ENCODE measurements at places on chromosomes 7 and 10.

DNA sequence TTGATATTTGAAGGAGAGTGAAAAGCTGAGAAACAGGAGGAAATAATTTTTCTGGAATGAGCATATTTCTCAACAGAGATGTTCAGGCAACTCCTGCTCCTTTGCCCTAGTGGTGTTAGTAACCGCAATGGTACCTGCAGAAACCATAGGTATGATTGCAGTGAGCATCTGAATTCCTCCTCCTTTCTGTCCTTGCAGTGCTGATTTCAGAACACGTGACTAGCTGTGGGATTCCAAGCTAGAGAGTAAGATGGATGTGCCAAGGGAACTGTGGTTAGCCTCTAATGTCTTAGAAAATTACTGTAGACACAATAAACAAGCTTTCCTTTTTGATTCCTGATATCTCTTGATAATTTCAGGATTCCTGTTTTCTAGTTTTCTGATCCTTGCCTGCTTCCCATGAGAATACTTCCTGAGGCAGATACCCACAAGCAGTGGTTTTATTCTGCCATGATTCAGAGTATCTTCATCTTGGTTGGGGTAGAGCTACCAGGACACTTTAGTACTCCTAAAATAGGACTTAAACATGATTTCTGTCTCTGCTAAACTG lies 27.5 kb downstream of the LRGUK start:
- peak; percentile 59 for DNase-seq

- DNase-seq, result no peak
These were observed 589 bp upstream of the RAPGEF5 start for GRCh38 chr7:22357311-22358175.

DNA sequence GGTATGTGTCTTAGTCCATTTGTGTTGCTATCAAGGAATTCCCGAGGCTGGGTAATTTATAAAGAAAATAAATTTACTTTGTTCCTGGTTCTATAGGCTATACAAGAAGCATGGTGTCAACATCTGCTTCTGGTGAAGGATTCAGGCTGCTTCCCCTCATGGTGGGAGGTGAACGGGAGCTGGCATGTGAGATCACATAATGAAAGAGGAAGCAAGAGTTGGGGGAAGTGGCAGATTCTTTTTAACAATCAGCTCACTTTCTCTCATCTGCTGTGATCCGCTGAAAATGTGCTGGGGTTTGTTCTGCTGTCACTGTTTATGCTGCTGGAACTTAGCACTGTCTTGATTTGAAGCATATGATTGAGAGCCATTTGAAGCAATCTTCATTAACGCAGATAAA lies 730.0 kb upstream of the SORCS1 start:
- no peak for DNase-seq

DNA sequence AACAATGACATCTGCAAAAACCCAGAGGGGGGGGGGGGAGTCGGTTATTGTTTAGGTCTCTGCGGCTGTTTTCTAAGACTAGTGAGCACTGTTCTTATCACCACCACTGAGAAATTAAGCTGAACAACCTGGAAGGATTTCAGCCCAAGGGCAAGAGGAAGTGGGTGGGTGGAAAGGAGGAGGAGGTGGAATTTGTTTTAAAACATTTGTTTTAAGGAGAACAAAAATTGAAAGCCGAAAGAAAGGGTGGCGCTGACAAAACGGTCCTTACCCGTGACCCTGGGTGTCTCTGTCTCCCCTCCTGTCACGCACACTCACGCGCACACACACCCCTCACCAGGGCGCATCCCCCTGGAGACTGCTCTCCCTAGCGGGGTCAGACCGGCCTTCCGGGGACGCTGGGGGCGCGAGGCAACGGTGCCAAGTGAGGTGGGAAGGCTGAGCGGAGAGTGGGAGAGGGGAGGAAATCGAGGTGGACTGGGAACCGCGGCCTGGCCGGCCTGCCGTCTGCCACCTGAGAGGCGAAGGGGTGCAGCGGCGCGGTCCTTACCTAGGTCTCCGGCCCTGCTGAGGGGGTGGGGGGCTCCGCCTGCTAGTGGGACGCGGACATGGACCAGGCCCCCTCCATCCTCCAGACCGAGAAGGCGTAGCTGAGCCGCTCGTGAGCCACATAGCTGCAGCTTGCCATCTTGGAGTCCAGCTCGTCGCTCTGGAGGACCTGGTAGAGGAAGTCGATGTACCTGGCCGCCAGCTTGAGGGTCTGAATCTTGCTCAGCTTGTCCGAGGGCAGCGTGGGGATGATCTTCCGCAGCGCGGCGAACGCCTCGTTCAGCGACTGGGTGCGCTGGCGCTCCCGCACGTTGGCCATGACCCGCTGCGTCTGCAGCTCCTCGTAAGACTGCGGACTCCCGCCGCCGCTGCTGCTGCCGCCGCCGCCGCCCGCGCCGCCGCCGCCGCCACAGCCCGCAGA lies 1.0 kb downstream of the TWIST1 start:
- peak; percentile 59 for DNase-seq

- DNase-seq, result peak; percentile 68
These were observed 72.6 kb downstream of the JAZF1 start for GRCh38 chr7:28107960-28108359.

DNA sequence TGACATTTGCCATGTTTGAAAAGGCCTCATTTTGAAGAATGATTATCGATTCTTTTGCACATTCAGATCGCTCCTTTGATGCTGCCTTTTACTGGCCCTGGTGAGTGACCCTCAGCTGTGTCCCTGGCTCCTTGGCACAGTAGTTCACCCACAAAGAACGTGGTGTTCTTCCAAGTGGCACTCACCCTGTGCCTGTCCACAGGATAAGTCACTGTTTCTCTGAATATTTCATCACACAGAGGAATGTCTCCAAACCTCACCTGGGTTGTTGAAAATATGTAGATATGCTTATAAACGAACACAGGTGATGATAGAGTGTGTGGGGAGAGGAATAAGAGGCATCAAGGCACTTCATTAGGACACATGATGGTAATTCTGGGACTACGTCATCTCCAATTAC lies 810.7 kb downstream of the CCSER2 start:
- DNase-seq, result no peak

DNA sequence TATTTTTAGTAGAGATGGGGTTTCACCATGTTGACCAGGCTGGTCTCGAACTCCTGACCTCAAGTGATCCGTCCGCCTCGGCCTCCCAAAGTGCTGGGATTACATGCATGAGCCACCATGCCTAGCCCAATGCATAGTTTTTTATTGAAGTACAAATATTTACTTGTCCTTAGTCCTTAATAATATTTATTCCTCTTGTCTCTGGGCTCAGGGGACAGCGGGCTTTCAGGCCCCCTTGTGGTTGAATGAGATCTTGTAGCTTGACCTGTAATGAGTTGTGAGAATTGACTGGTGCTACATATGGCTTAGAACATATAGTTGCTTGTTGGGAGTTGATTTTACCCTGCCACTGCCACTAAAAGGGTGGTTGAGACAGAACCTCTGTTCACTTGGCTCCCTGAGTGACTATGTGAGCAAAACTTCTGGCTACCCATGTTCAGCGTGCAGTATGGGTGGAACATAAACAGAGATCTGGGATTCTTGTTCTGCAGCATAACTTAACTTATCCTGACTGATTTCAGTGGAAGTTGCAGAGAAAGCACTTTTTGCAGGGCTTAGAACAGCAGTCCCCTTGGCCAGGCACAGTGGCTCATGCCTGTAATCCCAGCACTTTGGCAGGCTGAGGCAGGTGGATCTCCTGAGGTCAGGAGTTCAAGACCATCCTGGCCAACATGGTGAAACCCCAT lies 14.9 kb downstream of the CCL26 start:
- DNase-seq, result no peak

DNA sequence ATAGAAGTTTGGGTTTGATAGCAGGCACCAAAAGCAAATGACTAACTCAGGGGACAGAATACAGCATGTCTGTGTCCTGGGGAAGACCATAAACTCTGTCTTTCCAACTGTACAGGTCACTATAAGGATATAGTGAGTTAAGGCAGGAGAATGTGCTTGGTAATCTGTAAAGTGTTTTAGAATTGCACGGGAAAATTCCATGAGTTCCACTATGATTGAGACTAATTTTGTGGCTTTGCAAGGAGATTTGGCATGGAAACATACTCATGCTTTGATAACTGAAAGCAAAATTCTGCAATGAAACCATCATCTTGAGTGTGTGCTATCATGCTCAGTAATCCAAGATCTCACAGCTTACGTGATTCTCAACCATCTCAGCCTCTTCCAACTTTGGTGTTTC lies 152.6 kb downstream of the PKD1L1 start:
- DNase-seq, result peak; percentile 54

DNA sequence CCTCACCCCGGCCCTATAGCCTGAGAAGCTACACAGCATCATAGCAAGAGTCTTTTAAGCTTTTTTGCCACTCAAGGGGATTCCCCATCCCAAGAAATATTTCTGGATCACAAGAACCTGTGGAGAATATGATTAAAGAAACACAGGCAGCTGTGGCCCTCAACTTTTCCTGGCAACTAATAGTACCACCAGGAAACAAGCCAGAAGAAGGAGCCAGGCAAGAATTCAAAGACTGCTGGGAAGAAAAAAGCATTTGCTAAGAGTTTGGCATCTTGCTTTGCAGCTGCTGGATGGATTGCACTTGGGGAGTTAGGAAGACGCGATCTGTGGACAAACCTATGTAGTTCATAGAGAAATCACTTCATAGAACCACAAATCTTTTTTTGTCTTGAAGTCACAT lies 437.8 kb downstream of the PLXDC2 start:
- peak; percentile 73 for DNase-seq

GRCh38 chr10:5582736-5583135 lies 58.0 kb downstream of the CALML3 start:
- DNase-seq, result no peak

- no peak for DNase-seq
These were observed 4.5 kb upstream of the CPVL start for GRCh38 chr7:29150856-29151255.

DNA sequence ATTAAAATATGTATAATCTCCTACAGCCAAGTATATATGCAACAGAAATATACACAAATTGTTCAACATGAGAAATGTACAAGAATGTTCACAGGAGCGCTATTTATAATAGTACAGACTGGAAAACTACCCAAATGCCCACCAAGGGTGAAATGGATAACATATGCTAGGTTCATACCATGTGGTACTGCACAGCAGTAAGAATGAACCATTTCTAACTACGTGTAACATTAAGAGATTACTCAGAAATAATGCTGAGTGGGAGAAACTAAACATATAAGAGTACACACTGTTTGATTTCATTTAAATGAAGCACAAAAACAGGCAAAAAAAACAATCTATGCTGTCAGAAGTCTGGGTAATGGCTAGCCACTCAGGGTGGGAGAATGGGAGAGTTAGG lies 45.8 kb downstream of the RNLS start:
- DNase-seq, result no peak

- DNase-seq, result no peak
These were observed 127.2 kb upstream of the PPP2R2D start for GRCh38 chr10:131773370-131774343.

DNA sequence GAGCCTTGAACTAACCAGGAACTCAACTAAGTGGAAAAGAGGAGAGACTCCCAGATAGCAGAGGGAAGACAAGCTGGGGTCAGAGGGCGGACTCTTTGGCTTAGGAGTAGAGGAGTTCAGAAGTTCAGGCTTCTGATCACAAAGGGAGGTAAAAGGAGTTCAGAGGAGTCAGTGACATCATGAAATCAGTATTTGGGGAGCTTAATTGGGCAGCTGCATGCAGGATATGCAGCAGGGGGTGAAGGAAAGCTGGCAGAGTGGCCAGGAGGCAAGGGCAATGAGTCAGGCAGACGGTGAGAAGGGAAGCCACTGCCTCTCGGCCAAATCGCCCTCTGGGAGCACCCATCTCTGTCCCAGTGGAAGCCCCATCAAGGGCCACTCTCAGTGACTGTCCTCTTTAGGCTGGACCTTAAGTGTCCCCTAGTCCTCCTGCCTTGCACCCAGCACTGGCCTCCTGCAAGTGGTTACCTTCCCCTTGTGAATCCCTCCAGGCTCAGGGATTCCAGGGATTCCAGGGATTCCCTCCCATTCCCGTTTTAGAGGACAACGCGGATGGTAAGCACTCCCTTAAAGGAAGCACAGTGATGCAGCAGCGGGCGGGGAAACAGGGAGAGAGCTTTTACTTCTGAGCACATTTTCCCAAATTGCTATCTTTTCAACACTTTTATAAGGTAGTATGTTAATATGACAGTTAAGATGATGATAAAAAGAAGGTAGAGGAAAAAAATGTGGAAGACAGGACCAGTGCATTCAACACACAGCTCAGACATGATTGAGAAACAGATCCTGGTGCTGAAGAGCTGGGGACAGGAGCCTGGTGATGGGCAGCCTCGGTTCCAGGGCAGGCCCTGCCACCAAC lies 72.6 kb downstream of the KCNMA1 start:
- DNase-seq, result peak; percentile 89

GRCh38 chr7:151299940-151300645 lies 41.5 kb upstream of the NUB1 start:
- no peak for DNase-seq

DNA sequence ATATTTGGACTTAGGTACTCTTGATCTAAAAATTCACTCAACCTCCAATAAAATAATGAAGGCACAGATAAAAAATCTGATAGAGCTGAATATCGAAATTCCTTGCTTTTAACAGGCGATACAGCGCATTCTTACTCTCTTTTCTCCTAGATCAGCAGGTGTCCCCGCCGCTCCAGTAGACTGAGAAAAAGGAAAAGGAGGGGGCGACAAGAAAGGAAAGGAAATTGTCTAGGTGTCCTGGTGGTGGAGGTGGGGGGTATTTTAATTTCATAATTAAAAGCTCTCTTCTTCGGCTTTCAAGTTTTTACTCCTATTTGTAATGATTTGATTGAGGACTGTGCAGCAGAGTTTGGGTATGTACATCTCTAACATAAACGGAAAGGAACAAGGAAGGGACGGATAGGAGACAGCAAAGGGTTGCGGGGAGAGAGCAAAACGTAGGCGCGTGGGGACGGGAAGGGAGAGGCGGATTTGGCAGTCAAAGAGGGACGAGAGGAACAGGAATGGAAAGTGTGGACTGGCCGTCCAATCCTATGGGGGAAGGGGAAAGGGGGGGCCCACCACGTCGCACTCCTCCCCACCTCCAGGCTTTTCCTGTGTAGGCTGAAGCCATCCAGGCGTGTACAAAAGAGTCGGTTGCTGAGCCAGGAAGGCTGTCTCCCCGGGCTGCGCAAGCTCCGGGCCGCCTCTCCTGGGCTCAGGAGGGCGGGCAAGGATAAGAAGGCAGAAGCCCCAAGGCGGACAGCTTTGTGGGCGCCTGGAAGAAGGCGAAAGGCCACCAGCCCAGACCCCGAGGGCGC lies 875 bp upstream of the HECTD2 start:
- DNase-seq, result peak; percentile 82

GRCh38 chr10:97689559-97690020 lies 2.5 kb upstream of the AVPI1 start:
- DNase-seq, result peak; percentile 99

GRCh38 chr7:35022725-35023124 lies 14.6 kb downstream of the DPY19L1 start:
- no peak for DNase-seq

GRCh38 chr7:148474481-148475025 lies 116.0 kb upstream of the C7orf33 start:
- DNase-seq, result no peak

GRCh38 chr10:115879372-115880089 lies 393.5 kb downstream of the GFRA1 start:
- DNase-seq, result no peak

GRCh38 chr7:22356010-22356691 lies 803 bp downstream of the RAPGEF5 start:
- no peak for DNase-seq
